ENCODE measurements at places on chromosomes 3 and 15.

DNA sequence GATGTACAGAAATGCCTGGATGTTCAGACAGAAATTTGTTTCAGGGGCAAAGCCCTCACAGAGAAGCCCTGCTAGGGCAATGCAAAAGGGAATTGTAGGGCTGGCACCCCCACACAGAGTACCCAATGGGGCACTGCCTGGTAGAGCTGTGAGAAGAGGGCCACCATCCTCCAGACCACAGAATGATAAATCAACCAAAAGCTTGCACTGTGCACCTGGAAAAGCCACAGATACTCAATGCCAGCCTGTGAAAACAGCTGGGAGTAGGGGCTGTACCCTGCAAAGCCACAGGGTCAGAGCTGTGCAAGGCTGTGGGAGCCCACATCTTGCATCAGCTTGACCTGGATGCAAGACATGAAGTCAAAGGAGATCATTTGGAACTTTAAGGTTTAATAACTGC is 477.9 kb upstream of the NECTIN3 start:
- no peak for DNase-seq

DNA sequence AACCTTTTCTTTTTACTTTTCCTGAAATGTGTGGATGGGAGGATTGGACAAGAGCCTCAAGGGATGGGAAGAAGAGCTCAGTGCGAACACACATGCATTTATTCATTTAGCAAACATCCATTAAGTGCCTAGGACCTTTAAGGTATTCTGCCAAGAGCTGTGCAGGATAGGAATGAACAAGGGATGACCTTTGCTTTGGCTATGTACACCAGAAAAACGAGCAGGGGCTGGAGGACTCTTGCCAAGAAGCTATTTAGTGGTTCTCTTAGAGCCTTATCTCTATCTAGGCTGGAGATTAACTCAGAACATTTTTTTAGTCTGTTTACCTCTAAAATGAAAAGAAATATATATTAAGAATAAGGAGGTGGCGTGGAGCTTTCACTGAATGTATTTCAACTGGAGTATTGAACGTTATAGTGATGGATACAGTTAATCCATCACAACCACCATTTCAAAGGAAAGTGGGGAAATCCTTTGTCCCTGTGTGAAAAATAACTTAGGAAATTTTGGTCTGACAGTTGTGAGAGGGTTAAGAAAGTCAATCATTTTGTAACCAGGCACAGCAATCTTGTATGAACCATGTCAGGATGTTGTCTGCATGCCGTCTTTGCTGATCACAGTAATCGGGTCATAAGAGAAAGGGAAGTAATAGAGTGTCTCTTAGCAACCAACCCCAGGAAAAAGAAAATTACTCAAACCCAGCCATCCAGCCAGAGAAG is 279.0 kb downstream of the LPP start:
- DNase-seq = no peak

GRCh38 chr15:82917249-82917648 is 35.3 kb downstream of the HOMER2 start:
- DNase-seq = no peak

DNA sequence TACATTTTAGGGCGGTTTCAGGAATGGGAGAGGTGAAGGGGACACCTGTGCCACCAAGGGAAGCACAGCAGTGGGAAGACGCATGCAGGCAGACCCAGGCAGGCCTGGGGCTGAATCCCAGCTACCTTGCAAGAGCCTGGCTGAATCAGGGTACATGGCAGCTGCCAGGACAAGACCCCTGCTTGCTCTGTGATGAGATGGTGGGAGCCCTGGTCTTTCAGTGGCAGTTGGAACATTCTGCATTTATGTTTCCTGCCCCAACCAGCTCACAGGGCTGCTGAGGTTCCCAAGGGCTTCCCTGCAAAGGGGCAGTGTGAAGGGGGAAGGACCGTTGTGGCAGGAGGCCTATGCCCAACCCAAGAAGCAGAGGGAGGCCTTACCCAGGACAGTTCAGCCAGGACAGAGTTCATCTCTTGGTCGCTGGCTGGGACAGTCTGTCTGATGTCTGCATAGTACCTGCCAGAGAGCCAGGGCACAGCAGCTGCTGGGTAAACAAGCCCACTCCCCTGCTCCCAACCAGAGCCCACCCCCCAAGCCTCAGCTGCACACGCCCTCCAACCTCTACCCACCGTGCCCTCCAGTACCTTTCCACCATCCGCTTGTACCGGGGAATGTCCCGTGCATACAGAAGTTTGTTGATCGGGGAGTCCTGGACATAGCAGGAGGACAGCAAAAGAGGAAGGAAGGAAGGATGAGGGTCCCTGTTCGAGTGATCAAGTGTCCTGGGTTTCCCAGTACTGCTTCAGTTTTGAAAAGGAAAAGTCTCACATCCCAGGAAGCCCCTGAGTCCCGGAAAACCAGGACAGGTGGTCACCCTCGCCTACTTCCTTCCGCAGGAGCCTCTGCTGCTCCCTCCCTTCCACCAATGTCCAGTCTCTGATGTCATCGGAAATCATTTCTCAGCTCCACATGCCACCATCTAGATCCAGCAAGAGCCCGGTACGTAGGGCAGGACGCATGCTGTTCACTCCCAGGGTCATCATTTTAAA is 23.1 kb downstream of the PLXNB1 start:
- no peak for DNase-seq

GRCh38 chr3:121660356-121661171 is at the start of gene HCLS1:
TSS of gene HCLS1 (minus strand) at chr3:121660903. CDS start at chr3:121658347, 2,556 bp downstream.
- peak; percentile 55 for DNase-seq

DNA sequence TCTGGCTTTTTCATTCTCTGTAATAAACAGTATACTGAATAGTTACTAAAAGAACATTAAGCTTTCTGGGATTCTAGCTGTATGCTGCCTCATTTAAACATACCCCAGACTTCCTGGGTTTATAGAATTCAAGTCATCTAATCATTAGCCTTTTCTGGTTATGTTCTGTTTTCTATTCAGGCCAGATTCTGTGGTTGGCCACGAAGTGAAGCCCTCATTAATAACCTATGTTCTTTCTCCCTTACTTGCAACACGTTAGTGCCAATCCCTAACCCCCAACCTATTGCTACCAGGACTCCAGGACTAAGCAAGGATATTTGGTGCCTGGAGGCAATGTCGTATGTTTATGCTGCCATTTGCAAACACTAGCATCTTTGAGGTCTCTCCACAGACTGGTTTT is 28.6 kb upstream of the MTMR10 start:
- no peak for DNase-seq

DNA sequence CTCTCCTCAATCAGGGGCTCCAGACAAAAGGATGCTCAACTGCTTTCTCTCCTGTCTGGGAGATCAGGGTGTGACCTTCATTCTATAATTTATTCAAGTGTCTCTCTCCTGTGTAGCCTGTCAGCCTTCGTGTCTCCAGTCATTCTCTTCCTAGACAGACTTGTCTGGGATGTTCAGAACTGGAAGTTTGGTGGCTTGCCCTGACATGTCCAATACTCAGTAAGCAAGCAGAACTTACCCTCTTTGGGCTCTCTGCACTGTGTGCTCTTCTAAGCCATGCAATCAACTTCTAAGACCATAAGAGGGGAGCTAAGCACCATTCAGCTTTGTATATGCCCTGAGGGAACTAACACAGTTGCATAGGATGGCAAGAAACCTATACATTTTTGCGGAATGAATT is 14.1 kb downstream of the ACKR2 start:
- DNase-seq = no peak

DNA sequence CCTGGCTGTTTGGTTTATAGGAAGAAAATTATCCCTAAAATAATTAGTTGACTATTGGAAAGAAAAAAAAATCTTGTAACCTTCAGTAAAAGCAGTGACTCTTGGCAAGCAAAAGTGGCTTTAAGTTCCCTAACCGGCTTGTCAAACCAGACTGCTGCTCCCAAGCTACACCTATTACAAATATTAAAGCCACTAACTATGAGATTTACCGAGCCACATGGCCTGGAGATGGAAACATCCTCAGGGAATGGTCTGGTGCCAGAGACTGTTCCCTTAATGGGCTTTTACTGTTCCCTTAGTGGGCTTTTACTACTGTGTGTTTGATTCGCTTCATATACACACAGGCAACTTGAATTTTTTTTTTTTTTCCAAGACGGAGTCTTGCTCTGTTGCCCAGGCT is 35.9 kb upstream of the ZNF774 start:
- DNase-seq = no peak

DNA sequence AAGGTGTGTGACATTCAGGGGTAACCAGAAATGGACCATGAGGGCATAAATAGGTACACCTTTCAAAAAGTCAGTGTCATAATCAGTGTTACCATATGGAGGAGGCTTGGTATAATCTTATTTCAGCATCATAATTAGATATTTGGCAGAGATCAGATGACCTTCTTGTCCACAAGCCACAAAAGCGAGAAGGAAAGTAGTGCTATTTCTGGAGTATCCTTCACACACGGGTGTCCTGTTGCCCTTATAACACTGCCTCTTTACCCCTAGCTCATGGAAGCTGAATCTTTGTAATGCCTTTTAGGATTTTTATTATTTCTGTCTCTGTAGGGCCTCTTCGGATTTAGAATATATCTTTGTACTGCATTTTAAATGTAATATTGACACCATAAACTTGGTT is 132.8 kb downstream of the LRIG1 start:
- no peak for DNase-seq

- DNase-seq = no peak
These were observed 279.9 kb downstream of the PTPRG start for GRCh38 chr3:61841111-61841845.

GRCh38 chr3:131174752-131175151 is 148.1 kb downstream of the NEK11 start:
- DNase-seq = no peak

DNA sequence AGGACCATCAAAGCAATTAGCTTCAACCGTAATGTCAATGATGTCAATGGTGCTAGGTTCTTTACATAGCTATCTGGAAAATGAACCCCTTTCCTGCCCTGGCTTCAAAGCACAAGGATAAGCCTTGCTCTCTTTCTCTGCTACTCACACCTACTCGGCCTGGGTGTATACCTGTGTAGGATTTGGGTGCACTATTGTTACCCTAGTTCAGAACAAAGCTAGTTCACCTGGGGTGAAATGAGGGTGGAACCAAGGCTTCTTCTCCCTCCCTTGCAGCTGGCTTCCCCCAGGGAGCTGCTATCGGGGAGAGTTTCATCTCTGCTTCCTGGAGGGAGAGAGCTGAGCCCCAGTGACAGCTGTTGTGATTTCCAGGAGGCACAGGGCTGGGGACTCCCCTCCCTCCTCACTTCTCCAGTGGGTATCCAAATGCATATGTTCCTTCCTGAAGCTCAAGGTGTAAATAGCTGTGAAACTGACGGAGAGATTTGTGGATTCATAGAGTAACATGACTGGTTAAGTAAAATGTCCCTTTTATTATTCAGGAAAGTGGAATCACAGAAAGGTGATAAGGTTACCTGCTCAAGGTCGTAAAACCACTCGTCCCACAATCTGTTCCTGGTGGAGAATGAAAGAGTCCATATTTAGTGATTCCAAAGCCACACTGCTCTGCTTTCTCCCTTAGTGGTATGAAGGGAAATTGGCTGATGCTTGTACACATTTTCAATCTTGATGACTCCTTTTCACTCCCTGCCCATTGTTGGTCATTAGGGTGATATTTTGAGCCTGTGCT is 11.8 kb upstream of the C3orf70 start:
- DNase-seq = no peak

DNA sequence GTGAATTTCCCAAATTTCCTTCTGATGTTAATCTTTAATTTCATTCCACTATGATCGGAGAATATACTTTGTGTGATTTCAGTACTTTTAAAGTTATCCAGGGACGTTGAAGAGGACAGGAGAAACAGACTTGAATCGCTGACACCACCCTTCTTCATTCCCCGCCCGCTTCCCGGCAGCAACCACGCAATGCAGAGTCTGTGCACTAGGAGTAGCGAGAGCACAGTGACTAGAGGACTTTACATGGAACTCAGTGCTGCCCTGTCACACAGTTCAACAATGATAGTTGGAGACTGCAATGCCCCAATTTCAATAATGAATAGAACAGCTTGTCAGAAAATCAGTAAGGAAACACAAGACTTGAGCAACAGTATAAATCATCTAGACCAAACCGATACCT is 73.9 kb downstream of the RNF13 start:
- no peak for DNase-seq

DNA sequence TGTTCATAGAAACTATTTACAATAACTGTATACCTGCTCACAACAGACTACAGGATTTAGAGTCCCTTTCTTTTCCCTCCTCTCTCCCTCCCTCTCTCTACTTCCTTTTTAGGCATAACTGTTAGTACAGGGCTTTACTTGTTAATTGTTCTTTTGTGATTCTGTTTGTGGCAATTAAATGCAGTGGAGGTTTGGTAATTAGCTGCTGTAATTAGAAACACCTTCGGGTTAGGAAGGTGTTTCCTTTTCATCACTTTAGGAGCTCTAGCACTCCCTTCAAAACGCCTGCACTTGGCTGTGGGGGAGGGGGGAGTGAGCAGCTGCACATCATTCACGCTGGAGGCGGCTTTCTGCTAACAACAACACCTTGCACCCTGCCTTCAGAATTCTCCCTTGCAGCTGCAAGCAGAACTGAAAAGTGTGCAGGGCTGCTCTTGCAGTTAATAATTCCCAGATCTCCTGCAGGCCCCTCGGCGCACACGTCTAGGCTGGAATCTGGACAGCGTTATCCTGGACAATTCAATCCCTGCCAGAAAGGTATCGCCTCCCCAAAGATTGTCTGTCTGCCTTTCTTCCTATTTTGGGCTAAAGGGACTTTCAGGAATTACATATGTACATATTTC is 242.6 kb upstream of the RGMA start:
- DNase-seq = no peak

DNA sequence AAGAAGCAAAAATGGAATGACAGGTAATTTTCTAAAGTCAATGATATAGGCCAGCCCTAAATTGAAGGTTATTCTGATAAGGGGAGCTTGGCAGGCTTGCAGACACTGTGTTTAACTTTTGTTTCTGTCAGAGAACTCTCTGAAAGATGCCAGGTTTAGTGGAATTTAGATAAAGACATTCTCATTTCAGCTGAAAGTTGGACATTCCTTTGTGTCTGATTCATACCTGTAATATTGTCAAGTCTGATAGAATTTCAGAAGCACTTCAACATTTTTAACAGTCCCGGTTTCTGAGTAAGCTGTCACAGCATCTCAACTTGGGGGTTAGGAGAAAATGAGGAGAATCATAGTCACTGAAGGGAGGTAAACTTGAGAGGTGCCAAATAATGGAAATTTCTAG is 84.0 kb downstream of the DIPK2A start:
- no peak for DNase-seq

DNA sequence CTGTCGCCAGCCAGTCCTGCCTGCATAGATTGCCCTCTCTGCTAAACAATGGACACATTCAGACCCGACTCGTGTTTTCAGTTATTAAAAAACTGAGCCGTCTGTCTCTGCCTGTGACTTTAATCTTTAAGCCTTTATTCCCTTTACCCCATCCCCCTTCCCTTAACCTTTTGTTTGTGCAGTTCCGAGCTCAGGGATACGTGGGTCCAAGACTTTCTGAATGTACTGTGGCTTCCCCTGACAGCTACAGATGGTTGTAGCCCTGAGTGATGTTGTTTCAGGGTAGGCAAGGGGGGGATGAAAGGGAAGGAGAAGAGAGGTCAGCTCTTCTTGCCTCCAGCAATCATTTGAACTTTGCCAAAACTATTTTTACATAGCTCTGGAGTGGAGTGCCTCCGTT is 44.6 kb downstream of the EEFSEC start:
- no peak for DNase-seq

DNA sequence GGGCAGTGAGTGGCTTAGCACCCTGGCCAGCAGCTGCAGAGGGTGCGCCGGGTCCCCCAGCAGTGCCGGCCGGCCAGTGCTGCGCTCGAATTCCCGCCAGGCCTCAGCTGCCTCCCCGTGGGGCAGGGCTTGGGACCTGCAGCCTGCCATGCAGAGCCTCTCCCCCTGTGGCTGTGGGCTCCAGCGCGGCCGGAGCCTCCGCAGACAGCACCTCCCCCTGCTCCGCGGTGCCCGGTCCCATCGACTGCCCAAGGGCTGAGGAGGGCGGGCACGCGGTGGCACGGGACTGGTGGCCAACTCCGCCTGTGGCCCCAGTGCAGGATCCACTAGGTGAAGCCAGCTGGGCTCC is 386.3 kb downstream of the CNTN4 start:
- no peak for DNase-seq
